ENCODE measurements at places on chromosomes 13 and 19.

DNA sequence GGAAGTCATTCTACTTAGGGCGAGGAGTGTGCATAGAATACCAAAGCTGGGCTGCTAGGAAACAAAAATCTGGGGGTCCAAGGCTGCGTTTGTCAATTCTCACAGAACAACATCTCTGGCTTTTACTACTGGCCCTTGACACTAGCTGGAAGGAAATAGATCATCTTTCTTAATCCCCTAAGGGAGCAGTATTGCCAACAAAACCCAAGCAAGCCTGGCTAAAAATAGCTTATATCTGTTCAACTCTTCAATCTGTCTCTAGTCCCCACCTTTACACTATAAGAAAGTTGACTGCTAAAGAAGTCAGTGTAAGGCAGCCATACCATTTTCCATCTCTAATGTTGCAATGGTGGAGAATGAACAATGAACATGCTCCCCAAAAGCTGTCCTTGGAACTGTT is 107.8 kb upstream of the SPRY2 start:
- DNase-seq: no peak

- no peak for DNase-seq
Measured at GRCh38 chr13:99053636-99054233, 75.9 kb upstream of the DOCK9 start.

DNA sequence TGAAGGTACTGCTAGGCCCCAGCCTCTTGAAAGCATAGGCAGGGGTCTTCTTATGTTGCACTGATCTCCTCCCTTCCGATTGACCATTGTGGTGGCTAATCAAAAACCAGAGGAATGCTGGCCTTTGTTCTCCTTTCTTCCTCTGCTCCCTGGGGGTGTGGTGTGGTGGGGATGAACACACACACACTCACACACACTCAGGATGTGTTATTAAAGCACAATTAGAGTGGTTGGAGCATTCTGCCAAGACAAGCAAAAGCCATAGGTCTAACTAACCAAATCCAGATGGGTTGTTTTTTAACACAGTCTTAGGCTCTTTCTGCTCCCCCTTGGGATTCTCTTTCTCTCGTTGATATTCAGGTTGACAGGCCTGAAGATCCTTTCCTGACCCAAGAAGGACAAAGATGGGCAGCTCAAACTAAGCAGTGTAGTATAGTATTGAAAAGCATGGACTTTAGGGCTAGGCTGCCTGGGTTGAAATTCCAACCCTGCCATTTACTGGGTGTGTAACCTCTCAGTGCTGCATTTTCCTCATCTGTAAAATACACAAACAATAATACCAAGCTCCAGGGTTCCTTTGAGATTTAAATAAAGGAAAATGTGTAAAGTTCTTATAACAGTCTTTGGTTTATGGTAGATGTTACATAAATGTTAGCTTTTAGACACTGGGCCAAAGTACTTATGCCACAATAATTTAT is 25.5 kb upstream of the DGKH start:
- peak; percentile 26 for DNase-seq

DNA sequence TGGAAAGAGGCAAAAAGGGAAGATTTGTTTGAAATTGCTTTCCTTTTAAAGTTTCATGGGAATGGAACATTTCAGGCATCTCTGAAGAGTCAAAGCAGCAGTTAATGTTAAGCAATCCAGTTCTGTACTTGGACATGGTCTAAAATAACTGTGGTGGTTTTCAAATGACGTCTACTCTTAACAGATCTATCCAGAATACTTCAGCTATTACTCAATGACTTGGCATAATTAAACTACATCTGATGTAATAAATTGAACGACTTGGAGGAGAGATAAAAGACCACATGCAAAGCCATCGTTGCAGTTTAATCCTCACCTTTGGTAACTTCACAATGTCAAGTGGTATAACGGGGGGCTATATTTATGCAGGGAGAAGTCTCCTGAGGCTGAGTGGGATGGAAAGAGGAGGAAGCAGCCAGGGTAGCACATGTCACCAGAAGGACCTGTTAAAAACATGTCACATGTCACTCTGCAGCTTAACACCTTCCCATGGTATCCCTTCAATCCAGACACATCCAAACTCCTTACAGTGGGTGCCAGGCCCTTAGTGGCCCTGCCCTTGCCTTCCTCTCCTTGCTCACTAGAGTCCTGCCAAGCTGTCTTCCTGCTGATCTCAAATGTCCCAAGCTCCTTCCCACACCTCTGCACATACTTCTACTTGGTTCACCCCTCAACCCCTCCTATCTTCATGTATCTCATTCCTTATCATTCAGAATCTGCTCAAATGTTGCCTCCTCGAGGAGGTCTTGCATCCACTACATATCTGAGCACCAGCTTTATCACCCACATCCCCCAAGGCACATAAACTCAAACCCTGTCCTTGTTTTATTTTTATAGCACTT is 327.8 kb downstream of the SUCLA2 start:
- DNase-seq: peak; percentile 79

DNA sequence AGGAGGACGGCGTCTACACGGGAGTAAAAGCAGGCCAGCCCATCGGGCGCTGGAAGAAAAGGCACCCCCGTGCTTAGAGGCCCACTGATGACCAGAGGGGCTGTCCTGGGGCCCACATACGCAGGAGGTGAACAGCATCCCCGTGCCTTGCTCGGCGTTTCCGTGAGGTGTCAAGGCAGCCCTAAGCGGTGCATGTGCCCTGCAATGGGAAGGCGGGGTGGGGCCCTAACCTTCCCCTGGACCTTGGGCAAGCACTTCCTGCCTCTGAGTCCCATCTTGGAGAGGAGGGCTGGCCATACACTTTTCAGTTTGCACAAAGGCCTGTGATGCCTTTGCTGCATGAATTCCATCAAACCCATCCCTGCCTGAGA is 47.8 kb upstream of the ATP11A start:
- no peak for DNase-seq

GRCh38 chr19:16367261-16367683 is 42.6 kb downstream of the KLF2 start:
- DNase-seq: no peak

DNA sequence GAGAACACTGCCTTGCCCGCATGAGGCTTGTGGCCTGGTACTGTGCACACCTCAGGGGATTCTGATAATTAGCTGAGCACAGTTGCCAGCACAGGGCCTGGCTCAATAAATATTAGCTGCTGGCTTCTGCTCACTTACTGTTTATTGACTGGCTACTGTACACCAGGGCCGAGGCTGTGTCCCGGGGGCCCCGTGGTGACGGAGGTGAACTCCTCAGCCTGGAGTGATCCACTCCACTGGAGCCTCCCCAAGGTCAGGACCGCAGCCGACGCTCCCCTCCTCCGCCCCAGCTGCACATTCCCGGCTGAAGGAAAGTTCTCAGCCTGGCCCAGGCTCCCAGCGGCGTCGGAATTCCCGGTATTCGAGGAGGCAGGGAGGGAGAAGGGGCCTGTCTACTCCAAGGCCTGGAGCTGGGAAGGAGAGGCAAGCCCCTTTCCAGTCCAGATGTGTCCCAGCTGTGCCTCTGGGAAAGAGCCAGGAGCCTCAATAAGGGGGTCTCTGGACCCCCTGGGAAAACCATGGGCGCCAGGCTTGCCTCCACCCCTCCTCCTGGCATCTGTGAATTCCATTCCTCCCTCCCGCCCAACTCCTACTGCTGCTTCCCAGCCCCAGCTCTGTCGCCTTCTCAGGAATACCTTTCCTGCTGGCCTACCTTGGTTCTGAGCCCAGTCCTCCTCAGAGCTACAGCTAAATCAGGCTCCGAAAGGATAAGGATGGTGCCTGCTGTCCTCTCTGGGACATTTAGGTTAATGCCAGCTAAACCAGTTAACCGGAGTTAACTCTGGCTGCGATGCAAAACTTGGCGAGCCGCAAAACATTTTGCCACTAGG is 7.3 kb downstream of the RPS16 start:
- peak; percentile 94 for DNase-seq

- peak; percentile 23 for DNase-seq
Measured at GRCh38 chr13:85286081-85286480, 513.1 kb downstream of the SLITRK6 start.

- peak; percentile 9 for DNase-seq
Measured at GRCh38 chr19:19866611-19867248, 1.0 kb downstream of the ZNF253 start.

DNA sequence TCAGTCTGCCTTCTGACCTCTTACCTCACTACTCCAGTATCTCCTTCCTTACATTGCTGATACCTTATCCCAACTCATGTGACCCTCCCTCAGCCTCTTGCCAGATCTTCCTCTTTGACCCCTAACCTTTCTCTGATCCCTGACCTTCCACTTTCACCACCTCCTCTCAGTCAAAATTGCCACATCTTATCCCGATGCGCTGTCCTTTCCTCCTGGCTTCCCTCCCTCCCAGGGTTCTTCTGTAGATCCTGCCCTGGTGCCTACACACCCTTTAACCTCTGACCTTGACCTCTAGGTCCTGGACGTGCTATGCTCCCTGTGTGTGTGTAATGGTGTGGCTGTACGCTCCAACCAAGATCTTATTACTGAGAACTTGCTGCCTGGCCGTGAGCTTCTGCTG is 23.7 kb downstream of the RYR1 start:
- no peak for DNase-seq

DNA sequence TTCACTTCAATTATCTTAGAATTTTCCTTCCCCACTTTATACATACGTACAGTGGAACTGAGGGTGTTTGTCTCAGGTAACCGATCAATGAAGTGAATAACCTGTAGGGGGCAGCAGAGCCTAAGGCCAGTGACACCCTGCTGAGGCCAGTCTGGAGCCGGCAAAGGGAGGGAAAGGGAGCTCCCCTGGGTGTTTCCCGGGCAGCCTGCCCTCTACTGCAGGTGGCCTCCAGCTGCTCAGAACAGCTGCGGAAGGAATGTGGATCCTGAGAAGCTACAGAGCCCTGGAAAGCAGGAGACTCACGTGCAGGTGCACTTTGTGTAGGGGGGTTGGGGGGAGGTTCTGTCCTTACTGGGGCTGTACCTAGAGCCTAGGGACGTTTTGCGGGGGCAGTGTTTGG is 832 bp upstream of the ZNF491 start:
- DNase-seq: peak; percentile 76

DNA sequence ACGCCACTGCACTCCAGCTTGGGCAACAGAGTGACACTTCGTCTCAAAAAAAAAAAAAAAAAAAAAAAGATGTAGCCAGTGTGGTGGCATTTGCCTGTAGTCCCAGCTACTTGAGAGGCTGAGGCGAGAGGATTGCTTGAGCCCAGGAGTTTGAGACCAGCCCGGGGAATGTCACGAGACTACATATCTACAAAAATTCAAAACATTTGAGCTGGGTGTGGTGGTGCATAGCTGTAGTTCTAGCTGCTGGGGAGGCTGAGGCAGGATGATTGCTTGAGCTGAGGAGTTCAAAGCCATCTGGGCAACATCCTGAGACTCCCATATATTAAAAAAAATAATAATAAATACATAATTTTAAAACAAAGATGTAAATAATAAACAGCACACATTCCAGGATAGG is 46.6 kb downstream of the SMARCA4 start:
- no peak for DNase-seq

DNA sequence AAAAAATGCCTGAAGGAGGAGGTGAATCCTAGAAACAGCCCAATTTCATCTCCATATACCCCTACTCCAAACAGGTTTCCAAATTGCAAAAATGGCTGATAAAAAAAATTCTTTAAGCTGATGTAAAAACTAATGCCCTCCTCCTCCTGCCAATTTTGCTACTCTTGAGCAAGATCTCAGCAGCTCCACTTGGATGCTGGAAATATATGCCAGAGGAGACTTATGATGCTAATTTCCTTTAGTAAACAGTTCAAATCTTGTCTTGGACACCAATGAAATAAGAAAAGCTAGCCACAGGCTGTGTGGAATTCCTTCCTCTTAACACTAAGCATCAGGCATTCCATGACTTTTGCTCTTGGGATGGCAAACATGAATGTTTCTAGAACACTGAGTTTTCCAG is 67.5 kb downstream of the INSR start:
- DNase-seq: no peak

DNA sequence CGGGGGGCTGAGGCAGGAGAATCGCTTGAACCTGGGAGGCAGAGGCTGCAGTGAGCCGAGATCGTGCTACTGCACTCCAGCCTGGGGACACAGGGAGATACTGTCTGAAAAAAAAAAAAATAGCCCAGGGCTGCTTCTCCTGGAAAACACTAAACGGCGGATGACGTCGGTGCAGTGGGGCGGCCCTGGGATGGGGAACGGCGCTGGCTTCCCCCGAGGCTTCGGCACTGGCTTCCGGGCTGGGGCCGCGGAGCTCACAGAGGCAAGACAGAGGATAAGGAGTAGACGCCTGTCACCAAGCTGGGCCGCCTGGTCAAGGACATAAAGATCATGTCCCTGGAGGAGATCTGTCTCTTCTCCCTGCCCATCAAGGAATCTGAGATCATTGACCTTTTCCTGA is 5.0 kb downstream of the PRSS57 start:
- DNase-seq: no peak

- DNase-seq: no peak
Measured at GRCh38 chr13:20128459-20128931, 32.4 kb downstream of the GJA3 start.

DNA sequence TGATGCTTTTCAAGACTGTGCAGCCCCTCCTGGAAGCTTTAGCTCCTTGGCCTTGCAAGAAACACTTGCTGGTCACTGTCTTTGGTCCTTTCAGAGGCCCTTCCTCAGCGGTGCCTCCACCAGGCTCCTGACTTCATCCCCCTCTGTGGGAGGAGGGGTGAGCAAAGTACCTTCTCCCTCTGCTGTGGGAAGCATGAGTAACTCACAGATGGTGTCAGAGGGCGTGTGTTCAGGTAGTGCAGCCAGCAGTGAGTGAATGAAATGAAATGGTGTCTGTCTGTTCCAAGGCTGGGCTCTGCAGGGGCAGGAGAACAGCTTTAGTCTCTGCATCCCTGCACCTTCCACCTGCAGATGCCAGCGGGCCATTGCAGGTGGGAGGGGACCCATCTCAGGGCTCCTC is 102.9 kb downstream of the SHISA2 start:
- DNase-seq: no peak

DNA sequence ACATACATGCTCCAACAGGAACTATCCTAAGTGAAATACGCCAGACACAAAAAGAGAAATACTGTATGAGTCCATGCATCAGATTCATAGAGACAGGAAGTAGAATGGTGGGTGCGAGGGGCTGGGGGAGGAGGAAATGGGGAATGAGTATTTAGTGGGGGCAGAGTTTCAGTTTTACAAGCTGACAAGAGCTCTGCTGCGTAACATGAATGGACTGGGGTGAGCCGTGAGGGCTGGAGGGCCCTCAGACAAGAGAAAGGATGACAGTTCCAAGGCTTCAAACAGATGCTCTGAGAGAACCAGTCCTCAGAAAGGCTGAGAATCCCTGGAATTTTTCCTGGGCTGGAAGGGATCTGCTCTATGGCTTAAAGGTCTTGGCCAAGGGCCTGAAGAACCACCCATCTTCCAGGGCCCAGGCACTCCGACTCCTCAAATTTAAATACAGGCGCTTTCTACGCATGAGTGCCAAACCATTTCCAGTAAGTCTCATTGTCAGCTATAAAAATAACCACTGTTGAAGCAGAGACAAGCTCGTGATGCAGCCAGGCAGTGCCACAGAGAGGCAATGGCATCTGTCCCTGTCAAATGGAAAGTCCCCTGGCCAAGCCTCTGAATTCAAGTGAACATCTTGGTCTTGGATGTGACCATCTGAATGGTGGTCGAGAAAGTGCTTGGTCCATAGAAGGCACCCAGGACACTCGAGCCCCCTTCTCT is 17.5 kb downstream of the KLF2 start:
- peak; percentile 46 for DNase-seq

Data from fibroblast of skin of back (primary cell).